ENCODE measurements at places on chromosomes 12 and 14.

DNA sequence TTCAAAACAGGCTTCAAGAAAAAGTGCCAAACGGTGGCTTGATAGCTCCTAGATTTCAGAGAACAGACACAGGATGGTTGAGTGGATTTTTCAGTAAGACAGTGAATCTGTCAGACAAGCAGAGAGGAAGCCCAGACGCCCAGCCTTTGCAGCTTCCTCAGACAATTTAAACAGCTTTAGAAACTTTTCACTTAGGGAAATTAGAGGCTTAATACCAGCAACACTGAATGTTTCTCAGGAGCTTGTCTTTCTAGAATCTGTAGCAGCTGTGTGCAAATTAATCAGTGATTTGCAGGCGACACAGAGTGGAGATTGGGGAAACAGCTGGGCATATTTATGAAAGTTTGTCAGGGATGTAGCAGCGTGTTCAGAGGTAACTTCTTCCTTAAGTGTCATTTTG, 362.1 kb downstream of the GALC start:
- DNase-seq = no peak

DNA sequence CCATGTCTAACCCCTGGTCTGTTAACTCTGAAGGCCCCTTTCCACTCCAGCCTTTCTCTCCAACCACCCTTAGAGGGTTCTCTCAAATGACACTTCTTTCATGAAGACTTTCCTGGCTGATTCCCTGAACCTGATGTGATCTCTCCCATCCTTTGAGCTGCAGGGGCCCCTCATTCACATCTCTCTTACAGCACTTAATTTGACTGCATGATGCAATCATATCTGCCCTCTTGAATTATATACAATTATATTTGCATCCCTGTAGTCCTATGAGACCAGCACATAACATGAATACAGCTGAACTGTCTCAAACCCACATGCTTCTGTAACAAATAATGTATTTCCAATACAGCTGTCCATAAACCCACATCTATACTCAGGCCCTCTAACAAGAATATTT, 56.4 kb downstream of the PPP2R5E start:
- DNase-seq = no peak

DNA sequence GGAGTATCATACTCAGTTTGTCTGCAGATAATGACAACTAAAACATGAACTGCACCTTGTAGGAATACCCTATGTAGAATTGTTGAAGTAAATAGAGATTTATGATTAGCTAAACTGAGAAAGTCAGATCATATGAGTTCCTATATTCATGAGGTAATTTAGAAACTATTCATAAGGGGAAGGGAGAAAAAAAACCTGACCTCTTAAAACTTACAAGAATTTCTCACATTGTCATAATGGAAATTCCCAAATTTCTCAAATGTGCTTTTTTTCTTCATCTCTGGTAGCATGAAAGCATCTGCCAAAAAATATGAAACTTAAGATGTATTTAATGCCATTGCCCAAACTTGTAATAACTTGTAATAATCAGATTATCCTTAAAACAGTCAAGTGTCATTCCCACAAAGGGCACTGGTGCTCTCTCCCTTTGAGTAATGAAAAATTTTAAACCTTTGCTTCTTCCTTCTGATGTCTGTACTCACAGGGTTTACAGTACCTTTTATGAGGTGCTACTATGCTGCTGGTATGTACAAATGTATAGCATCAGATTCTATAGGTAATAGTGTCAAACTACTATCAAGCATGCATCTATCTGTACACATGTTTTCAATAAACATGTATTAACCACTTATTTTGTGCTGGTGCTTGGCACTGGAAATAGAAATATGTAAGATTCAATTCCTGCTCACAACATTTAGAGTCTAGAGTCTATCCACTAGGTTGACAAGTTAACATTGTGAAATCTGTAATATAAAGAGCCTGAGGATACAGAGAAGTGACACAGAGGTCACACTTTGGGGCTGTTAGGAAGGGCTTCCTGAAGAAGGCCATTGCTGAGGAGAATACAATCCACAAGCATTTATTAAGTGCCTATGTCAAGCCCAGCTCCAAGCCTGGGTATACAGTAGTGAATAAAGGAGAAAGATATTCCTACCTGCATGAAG, 17.4 kb upstream of the DRAM1 start:
- no peak for DNase-seq

DNA sequence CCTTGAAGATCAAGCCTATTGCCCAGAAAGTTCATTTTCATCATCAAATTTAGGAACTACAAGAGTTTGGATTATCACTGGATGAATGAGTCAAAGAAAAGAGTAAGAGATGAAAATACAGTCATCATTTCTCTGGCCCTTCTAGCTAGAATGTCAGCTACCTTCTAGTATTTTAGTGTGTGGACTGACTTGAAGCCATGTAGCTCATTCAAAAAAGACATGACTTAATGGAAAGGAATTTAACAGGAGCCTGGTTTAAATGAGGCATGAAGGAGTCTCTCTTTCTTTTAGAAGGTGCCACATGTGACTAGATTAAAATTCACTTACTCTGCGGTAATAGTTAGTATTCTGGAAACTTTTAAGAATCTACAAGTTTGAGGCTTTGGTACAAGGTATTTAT, 7.1 kb downstream of the PTHLH start:
- no peak for DNase-seq

DNA sequence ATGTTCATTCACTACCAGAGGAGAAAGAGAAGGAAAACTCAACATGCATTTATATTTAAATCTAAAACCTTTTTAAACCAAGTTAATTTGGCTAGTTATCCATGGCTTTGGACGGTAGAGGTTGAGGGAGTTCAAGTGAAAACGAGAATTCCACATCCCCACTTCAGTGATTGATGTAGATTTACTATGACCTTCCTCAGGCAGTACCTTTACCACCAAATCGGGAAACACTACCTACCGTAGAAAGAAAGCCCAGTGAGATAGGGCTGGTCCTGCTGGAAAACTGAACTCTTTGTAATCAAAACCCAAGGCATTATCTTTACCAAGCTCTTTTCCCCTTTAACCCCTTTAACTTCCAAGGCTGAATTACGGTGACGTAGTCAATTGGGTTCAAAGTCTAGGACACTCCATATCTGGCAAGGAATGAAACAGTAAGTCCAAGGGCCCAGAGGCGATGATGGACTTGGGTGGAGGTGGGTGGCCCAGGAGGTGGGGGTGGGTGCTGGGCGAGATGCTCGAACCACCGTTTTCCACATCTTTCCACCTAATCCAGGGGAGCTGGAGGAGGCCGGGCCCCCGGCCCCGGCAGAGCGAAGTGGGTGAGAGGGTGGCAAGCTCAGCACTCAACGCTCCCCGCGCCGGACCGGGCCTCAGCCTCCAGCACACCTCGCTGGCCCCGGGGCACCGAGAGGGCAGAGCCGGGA, 618 bp downstream of the SEC23A start:
- DNase-seq = no peak

- no peak for DNase-seq
Measured at GRCh38 chr12:101902641-101903040, 25.3 kb downstream of the DRAM1 start.

DNA sequence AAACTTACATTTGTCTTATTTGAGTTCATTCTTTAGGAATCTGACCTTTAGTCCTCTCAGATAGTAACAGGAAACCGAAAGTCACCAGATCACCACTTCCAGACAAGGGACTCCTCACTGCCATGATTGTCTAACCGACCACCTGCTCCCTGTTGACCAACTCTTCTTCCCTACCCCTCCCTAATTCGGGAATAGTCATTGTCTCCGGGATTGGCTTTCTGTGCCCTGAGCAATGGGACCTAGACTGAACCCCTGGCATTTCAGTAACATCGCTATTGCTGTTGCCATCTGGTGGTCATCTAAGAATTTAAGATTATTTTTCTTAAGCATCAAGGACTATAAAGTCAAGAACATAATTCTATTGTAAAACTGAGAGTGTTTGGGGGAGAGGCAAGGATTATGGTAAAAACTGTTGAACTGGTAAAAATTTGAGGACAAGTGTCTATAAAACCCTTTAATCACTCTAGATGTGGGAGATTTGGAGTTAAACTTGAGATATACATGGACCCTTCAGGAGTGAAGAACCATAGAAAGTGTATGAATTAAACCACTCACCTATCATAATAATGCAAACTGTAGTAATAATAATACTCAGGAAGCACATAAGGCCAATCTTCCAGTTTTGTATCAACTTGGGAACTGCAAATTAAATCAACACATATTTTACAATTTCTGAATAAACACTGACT, 6.3 kb downstream of the CLEC2A start:
- no peak for DNase-seq

DNA sequence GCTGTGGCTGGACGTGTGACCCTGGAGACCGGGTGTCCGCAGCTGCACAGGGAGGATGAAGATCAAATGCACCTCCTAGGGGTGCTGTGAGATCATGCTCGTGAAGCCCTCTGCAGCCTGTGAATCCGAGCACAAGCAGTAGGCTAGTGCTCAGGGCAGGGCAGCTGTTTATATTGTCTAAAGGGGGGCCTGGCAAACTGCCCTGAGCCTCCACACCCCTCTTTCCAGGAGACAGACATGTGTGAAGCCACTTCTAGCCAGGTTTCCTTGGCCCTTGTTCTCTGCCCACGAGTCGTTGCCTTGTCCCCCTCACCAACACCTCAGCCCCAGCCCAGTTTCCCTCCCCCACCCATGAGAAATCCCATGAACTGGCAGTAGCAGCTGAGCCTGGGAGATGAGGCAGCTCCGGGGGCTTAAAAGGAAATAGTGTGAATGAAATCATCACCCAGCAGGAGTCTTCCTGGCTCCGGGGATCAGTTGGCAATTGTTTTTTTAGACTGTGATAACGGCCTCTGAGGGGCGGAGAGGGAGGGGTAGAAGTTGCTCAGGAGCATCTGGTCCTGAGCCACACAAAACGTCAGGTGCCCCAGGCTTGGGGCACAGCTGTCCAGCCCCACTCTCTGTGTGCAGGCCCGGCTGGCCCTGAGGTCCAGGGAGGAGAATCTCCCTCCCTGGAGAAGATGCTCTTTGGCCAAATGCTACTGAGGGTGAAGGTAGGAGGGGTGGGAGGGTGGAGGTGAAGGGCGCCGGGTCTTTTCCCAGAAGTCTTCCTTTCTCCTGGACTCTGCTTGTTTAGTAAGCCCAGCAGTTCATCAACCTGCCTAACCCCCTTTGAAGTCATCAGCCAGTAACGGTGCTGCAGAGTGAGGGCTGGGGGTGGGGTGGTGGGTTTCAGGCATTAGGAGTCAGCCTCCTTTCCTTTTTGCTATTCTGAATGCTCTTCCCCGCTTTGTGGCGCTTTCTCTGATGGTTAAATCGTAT, 4.0 kb downstream of the FGF6 start:
- no peak for DNase-seq

GRCh38 chr14:92729634-92730358, 18.6 kb downstream of the LGMN start:
- DNase-seq = no peak

GRCh38 chr14:90449411-90449810, 52.6 kb downstream of the CALM1 start:
- DNase-seq = no peak

GRCh38 chr14:81161749-81162148, 59.0 kb downstream of the GTF2A1 start:
- no peak for DNase-seq

GRCh38 chr12:4984971-4985370, 58.7 kb upstream of the KCNA5 start:
- DNase-seq = no peak

- DNase-seq = no peak
Measured at GRCh38 chr12:71804505-71804904, 35.1 kb upstream of the TBC1D15 start.

DNA sequence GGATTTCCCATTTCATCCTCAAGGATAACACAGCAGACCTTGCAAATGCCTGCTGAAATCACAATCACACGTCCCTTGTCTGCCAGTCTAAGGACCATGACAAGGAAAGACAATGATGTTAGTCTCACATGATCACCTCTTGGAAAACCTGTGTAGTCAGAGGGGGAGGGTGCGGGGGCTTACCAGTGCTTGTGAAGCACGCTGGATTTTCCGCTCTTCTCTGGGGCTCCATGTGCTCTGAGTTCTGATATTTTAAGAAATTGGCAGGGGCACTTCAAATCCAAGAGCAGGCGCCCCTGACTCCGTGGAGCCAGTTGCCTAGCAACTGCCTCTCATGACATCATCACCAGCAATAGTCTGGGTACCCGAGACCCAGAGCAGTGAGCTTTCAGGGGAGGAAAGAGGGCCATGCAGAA, 200.9 kb upstream of the C14orf180 start:
- no peak for DNase-seq

DNA sequence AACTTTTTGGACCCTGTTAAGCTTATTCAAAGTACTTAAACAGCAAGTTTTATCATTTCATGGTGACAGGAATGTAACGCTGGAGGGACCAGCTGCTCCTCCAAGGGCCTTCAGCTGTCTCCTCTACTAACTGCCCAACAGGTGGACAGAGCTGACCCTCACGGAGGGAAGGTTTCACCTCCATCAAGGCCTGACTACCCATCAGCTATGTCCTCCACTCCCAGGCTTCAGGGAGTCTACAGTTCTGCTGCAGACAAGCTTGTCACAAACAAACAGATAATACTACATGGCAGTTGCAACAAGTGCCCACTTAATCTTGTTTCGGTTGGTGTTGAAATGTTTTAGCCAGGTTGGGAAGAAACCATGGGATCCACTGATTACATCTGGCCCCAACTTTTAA, 175.1 kb downstream of the TTC7B start:
- no peak for DNase-seq

DNA sequence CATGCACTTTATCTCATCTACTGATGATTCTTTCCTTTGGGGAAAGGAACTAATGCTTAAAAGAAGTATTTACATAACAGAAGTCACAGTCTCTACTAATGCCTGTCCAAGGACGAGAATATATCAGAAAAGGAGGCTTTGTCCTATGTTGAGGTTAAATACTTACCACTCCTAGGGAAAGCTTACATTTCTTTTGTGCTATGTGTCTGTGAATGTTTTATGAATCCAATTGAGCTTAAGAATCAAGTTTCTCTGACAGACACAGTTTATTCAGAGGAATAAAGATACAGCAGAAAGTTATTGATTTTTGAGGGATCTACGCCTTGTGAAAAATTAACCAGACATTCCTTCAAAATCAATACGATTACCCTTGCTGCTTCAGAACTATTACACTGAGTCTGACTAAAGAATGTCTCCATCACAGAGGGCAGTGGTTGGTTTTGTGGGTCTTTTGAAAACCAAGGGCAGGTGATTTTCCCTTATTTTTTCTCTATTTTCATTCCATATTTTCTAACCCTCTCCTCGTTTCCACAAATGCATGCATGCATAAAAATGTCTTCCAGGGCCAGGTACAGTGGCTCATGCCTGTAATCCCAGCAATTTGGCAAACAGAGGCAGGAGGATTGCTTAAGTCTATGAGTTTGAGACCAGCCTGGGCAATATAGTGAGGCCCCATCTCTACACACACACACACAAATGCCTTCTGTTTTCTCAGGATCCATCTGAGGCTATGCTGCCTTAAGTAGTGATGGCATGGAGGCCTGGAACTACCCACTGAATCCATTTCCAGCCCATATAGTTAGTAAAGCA, 1095.1 kb downstream of the GALC start:
- DNase-seq = no peak

- DNase-seq = no peak
Measured at GRCh38 chr12:127297327-127297726, 969.6 kb upstream of the TMEM132C start.

- no peak for DNase-seq
Measured at GRCh38 chr14:41549282-41549681, 57.4 kb upstream of the LRFN5 start.

GRCh38 chr14:67675219-67675582, 769 bp upstream of the VTI1B start:
- DNase-seq = no peak
